ENCODE measurements at places on chromosomes 3 and 15.

GRCh38 chr3:128426128-128426921 lies 40.4 kb downstream of the DNAJB8 start:
- peak; percentile 49 for DNase-seq

GRCh38 chr15:41944313-41944940 lies 27.9 kb downstream of the EHD4 start:
- peak; percentile 52 for DNase-seq

DNA sequence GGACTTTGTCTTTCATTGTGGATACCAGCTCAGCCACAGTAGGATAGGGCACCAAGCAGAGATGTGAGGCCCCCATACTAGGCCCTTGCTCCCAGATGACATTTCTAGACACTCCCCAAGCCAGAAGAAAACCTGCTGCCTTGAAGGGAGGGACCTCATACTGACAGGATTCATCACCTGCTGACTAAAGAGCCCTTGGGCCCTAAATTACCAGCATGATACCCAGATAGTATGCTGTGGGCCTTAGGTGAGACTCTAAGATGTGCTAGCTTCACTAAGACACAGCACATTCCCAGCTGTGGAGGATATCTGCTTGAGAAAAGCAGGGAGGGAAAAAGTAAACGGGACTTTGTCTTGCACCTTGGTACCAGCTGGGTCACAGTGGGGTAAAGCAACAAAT lies 324.0 kb downstream of the TBL1XR1 start:
- DNase-seq, result no peak

GRCh38 chr3:29649815-29650547 lies 369.1 kb downstream of the RBMS3 start:
- DNase-seq, result no peak

GRCh38 chr3:33060609-33061337 lies 36.2 kb downstream of the GLB1 start:
- no peak for DNase-seq

GRCh38 chr3:60364475-60364874 lies 886.8 kb downstream of the FHIT start:
- no peak for DNase-seq
